ENCODE measurements at places on chromosomes 1 and 21. TPM values are rescaled to one million over a fixed set of nuclear protein-coding genes. Genes with fewer than 3 reads are reported as not detected.

Gene SHC1
- total RNA-seq = 69.7 TPM

Gene PTPN22
- total RNA-seq = 26.6 TPM

Gene HES3
- total RNA-seq = not detected

Gene ZNF695
- not detected for total RNA-seq

Gene IRF6
- total RNA-seq = 1.1 TPM

Gene TTLL10
- total RNA-seq = not detected

Gene C4BPA
- 0.72 TPM for total RNA-seq

Gene ASPM
- 0.43 TPM for total RNA-seq

Gene RAB25
- 0.79 TPM for total RNA-seq

Gene NBPF6
- total RNA-seq = not detected

Gene RUNX1
- total RNA-seq = 114 TPM

Gene LACTBL1
- not detected for total RNA-seq

Gene DSCAM
- not detected for total RNA-seq

Gene PTGS2
- total RNA-seq = not detected

Gene CDK18
- total RNA-seq = 2.1 TPM

Gene FCRL1
- 2.4 TPM for total RNA-seq

Gene TMEM52
- total RNA-seq = not detected

Gene PTPRU
- not detected for total RNA-seq

Gene UTS2
- total RNA-seq = 0.58 TPM

Gene NR5A2
- 0.19 TPM for total RNA-seq

Gene AMIGO1
- 28.2 TPM for total RNA-seq

Gene CD5L
- not detected for total RNA-seq

Gene AIM2
- 7.1 TPM for total RNA-seq

Gene CD247
- total RNA-seq = 324 TPM

Gene ZC3H12A
- 52.2 TPM for total RNA-seq

Gene FAM72C
- 0.32 TPM for total RNA-seq

Gene CD34
- 0.57 TPM for total RNA-seq

Gene HRNR
- total RNA-seq = not detected

Gene GPATCH3
- total RNA-seq = 23.6 TPM

Gene EPHA8
- total RNA-seq = not detected

Gene THEM4
- total RNA-seq = 119 TPM

Gene FCGR3B
- total RNA-seq = 0.60 TPM

Gene OR2AK2
- not detected for total RNA-seq

Gene SKI
- 137 TPM for total RNA-seq

Gene OLIG2
- total RNA-seq = not detected

Gene NBPF3
- 17.9 TPM for total RNA-seq

Gene BSND
- not detected for total RNA-seq

Gene DEPDC1
- 0.14 TPM for total RNA-seq

Gene HSD11B1
- total RNA-seq = 1.1 TPM

Gene RGS13
- not detected for total RNA-seq

Gene FBXO2
- total RNA-seq = 7.3 TPM

Gene FMO2
- not detected for total RNA-seq

Gene ARMH1
- 89.7 TPM for total RNA-seq

Gene GPR37L1
- not detected for total RNA-seq

Gene TOMM20
- total RNA-seq = 111 TPM

Gene ASAP3
- total RNA-seq = 2.8 TPM

Gene LIPI
- not detected for total RNA-seq

Data from T-cell (primary cell).